ENCODE measurements at places on chromosomes 7 and 10. TPM values are rescaled to one million over a fixed set of nuclear protein-coding genes. Genes with fewer than 3 reads are reported as not detected.

GRCh38 chr7:40033826-40034225, 83.8 kb downstream of the CDK13 start:
- DNase-seq: peak; percentile 32

DNA sequence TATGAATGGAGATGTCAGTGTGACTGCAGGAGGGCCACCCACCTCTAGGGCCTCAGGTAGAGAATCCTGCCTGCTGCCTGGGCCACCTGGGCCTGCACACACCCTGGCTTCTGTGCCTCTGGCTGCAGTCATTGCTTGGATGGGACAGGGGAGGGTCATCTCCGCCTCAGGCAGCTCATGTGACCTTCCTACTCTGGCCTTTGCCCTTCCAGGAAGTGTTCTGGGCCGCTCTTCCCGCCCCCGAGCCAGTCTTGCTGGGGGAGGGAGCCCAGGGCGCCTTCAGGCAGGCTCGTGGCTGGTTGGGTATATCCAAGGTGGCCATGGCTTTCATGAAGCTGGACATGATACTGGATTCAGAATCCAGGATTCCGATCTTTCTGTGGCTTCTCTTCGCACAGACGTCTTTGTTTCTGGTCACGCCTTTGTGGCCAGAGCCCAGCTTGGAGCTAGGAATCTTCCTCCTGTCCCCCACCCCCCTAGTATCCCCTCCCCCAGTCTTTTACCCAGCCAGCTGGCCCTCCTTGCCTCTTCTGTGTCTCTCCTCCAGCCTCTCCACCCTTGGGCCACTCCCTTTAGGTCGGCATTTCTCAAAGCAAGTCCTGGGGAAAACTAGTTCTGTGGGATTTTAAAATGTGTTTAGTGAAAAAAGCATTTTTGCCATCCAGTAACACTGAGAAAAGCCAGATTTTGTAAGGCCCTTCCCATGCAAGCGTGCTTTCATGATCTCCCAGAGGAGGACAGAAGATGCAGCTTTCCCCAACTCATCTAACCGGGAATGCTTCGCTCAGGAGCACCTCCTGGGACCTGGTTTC, 119.6 kb downstream of the ZMIZ1 start:
- no peak for DNase-seq

GRCh38 chr7:18995811-18996426, 121.5 kb downstream of the TWIST1 start:
- no peak for DNase-seq

GRCh38 chr10:77428691-77429395, 208.8 kb downstream of the KCNMA1 start:
- DNase-seq: peak; percentile 85

- DNase-seq: no peak
Observed at GRCh38 chr10:71984126-71984808, 20.1 kb downstream of the CHST3 start.

GRCh38 chr10:87664276-87664701, 4.6 kb downstream of the PAPSS2 start:
- DNase-seq: peak; percentile 69

DNA sequence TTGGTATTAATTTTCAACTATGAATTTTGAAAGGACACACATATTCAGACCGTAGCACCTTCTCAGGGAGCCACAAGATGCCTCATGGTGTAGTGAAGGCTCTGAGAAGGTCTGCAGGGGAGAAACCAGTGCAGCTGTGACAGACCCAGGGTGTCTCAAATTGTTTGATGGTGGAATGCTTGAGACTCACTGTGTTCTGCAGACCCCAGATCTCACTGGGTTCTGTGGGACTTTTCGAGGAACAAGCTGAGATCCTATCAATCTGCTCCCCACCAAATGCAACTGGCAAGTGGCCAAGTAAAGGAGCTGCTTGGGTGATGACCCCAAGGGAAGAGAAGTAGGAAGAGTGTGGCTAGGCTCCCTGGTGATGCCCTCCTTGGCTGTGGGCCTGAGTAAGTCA, 130.5 kb upstream of the UNC5B start:
- DNase-seq: no peak

GRCh38 chr7:56537952-56538351, 421.7 kb upstream of the NUPR2 start:
- no peak for DNase-seq

DNA sequence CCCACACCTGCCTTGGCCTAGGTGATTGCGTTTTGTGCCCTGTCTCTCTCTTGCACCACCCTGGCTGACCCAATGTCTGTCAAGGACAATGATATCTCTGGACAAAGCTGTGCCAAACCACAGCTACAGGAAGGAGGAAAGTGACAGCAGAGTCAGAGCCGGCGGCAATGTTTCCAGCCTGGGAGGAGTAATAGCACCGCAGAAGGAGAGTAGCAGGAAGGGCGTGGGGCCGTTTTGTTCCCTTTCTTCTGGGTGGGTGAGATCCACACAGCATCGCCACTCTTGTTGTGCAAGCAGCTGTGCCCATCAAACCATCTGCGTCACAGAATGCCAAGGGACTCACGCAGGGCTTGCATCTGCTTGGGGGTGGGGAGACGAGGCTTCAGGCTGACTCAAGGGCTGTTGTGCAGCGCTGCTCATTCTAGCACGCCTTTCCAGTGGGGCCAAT, 341.6 kb upstream of the AUTS2 start:
- DNase-seq: no peak

DNA sequence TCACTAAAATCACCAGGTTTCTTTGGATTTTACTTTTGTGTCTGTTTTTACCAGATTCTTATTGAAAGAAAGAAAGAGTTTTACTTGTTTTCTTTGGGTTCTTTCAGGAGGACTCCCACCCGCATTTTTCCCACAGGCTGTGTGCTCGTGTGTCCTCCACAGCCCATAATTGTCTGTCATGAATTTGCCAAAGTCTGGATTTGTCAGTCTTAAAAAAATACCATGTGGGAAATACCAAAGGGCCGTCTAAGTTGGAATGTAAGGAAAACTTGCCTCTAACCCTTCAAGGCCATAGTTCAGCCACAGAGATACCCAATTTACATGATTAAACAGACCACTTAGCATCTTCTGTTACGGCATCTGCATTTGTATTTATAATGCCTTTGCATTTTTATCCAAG, 41.3 kb upstream of the INHBA start:
- no peak for DNase-seq

GRCh38 chr10:69473304-69473990, 22.2 kb downstream of the TSPAN15 start:
- peak; percentile 42 for DNase-seq

- no peak for DNase-seq
Observed at GRCh38 chr7:96034940-96035727, 262.8 kb downstream of the DYNC1I1 start.

- DNase-seq: no peak
Observed at GRCh38 chr10:132647424-132647823, 109.8 kb downstream of the INPP5A start.

DNA sequence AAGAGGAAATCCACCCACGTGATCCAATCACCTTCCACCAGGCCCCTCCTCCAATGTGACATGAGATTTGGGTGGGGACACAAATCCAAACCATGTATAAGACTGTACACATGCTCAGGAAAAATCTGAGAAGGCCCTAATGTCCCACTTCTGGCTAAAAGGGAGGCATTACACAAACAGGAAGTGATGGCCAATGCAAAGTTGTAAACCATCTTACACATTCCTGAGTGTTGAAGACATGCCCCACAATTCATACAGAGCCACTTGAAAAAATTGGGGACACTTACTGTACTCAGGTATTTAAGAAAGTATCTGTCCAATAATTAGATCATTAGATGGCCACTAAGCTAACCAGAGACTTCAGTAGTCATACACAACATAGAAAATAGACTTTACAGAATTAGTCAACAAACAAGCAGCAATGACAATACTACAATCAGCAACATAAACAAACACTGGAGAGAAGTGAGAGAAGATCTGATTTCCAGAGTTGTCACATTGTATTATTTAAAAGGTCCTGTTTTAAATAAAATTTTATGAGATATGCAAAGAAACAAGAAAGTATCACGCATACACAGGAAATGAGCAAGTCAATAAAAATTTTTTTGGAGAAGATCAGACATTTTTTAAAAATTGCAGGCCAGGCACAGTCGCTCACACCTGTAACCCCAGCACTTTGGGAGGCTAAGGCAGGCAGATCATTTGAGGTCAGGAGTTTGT, 143.3 kb downstream of the DGKI start:
- DNase-seq: peak; percentile 19

DNA sequence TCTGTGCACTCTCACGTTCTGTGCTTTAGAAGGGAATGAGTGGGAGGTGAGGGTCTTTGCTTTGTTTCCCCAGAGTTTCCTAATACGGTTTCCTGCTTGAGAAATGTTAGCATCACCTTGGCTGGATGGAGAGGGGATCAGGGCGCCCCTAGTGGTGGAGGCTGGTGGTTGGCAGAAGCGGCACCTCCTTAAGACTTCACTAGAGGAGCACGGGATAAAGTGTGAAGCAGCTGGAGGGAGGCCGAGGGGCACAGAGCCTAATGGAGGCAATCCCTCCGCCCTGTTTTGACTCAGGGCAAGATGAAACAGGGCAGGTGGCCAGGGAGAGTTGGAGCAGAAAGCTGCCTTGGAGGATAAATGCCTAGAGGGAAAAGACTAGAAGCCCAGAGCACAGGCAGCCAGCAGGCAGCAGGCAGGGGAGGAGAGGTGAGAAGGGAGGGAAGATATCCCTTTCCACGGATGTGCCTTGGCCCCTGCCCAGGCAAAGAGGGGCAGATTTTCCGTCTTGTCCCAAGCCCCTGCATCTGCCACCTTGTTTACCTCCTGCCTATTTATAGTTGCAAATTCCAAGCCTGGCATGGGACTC, 56.0 kb upstream of the BTRC start:
- DNase-seq: peak; percentile 49

The EVX1 gene
- not detected for total RNA-seq

The DDX21 gene
- total RNA-seq: 61.8 TPM

The WASHC2A gene
- total RNA-seq: 62.6 TPM

The C10orf143 gene
- under 0.01 TPM for total RNA-seq

The AKR1D1 gene
- total RNA-seq: not detected

The CYTH3 gene
- 36.1 TPM for total RNA-seq

The ZNF22 gene
- 21.2 TPM for total RNA-seq

The CALHM1 gene
- total RNA-seq: not detected

The PAPSS2 gene
- total RNA-seq: 417 TPM

Measured in fibroblast of villous mesenchyme (primary cell).